Effector CD8-positive, alpha-beta T cell (primary cell): ENCODE measurements at places on chromosomes 2 and 18.

DNA sequence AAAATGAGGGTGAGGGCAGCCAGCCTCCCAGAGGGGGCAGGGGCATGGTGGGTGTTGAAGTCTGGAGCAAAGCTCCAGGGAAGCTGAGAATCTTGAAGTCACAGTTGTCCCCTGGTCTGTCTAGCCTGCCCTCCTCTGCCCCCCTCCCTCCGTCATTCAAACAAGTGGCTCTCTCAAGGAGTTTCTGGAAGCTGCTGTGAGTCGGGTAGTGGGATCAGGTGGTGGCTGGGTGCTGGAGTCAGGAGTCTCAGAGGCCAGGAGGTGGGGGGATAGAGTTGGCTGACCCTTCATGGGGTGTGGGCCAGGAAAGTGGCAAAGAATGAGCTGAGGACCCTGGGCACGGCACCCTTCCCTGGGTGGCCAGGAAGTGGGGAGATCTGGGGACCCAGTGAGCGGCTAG, 495 bp upstream of the ASIC4 start:
- no peak for DNase-seq

- no peak for DNase-seq
Observed at GRCh38 chr2:60438653-60439052, 114.8 kb downstream of the BCL11A start.

GRCh38 chr2:29011418-29012060, 30.4 kb downstream of the TOGARAM2 start:
- peak; percentile 50 for DNase-seq

DNA sequence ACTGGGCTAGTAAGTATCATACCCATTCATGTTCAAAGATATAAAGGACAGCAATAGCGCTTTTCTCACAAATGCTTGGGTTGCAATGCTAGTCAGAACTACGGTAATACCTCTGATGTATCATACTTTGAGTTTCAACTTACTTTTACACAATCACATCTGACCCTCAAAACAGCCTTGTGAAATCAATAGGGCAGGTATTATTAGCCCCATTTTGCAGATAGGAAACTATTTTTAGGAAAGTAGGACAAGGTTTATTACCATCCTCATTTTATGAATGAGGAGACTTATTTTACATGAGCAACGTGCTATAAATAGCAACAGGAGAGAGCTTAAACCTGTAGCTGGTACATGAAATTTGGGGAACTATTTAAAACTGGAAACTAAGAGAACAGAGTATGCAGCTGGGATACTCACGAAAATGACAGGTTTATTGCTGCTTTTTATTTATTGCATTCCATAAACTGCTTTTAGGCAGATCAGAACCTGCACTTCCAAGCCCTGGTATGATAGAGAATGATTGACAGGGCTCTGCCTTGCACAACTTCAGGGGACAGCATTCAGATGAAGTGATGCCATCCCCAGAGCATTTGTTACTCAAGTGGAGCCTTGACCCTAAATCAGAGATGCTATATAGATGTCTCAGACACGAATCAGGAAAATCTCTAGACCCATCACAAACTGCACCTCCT, 42.4 kb upstream of the PPM1B start:
- DNase-seq = no peak

DNA sequence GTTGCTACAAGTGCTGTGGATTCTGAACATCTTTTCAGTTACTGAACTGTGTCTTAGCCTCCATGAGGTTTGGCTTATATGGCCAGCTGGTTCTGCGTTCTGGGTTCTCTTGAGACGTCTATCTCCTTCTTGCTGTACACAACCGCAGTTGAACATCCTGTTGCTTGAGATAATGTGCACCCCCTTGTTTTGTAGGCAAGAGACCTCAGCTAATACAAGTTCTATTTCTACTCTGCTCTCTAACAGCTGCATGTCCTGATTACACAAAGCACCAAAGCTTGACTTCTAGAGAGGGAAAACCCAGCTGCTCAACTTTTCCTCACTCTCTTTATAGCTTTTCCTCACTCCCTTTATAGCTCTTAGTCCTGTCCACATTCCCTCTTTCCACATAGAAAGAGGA, 176.0 kb downstream of the LTBP1 start:
- no peak for DNase-seq

- no peak for DNase-seq
Observed at GRCh38 chr18:36265015-36265414, 32.5 kb upstream of the FHOD3 start.

GRCh38 chr2:31329081-31329625, 85.4 kb downstream of the XDH start:
- DNase-seq = no peak

GRCh38 chr18:44541159-44541558, 139.5 kb upstream of the SETBP1 start:
- no peak for DNase-seq

GRCh38 chr18:12946549-12947284, 1.1 kb upstream of the SEH1L start:
- no peak for DNase-seq

- no peak for DNase-seq
Observed at GRCh38 chr2:111042261-111042660, 78.5 kb upstream of the BCL2L11 start.

DNA sequence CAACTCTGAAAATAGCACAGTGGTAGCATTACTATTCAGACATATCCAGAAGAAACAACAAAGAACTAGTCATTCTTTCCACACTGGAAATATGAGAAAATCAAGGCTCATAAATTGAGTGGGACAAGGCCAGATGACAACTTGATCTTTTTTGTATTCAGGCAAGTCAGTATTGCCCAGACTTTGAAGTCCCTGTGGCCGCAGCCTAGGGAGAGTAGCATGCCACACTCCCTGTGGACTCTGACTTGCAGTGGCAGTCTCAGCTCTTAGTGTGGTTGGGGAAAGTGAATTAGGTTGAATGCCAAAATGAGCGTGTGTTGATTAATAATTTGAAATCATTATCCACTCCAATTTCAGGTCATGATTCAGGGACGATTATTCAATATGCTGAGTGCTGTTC, 53.8 kb upstream of the TMEM177 start:
- DNase-seq = no peak

GRCh38 chr2:165891345-165891744, 62.2 kb downstream of the TTC21B start:
- DNase-seq = no peak

GRCh38 chr2:70873541-70873940, 37.9 kb upstream of the CD207 start:
- no peak for DNase-seq

GRCh38 chr2:171136024-171136423, 24.7 kb downstream of the TLK1 start:
- DNase-seq = no peak

DNA sequence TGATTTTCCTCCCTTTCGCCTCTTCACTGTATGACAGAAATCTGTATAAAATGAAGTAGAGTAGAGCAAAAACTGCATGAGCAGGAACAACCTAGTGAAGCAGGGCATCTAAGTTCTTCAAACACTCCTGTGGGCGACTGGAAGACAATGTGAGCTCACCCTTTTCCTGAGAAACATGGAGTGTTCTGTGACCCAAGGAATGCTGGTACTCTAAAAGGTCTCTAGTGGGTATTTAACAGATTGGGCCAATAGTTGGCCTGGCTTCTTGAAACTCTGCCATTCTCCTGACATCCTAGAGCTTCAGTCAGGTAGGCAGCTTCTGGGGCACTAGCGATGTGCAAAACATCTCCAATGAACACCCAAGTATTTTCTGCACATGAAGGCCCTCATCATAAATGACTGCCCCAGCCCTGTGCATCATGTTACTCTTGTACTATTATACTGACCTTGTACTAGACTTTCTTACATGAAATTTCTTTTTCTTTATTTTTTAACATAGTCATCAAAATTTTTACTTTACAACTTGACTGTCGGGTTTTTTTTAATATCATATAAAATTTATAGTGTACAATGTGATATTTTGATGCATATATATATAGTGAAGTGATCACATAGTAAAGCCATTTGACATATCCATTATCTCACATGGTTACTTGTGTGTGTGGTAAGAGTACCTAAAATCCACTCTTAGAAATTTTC, 294.6 kb upstream of the SESTD1 start:
- DNase-seq = no peak

DNA sequence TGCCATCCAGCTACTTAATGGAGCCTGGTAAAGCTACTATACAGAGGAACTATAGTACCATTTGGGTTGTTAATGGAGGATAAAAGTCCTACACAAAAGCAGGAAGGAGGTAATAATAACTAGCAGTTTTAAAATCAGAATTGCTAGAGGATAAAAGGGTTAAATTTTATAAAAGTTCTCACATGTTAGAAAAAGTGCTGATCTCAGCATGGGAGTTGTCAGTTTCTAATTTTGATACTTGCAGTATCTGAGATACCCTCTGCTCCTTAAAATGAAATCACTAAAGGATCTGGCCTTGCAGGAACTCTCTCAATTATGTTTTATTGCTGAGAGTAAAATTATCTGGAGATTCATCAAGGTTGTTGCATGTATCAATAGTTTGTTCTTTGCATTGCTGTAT, 272.2 kb upstream of the GYPC start:
- DNase-seq = no peak

- DNase-seq = no peak
Observed at GRCh38 chr2:215693193-215693998, 257.5 kb upstream of the FN1 start.

DNA sequence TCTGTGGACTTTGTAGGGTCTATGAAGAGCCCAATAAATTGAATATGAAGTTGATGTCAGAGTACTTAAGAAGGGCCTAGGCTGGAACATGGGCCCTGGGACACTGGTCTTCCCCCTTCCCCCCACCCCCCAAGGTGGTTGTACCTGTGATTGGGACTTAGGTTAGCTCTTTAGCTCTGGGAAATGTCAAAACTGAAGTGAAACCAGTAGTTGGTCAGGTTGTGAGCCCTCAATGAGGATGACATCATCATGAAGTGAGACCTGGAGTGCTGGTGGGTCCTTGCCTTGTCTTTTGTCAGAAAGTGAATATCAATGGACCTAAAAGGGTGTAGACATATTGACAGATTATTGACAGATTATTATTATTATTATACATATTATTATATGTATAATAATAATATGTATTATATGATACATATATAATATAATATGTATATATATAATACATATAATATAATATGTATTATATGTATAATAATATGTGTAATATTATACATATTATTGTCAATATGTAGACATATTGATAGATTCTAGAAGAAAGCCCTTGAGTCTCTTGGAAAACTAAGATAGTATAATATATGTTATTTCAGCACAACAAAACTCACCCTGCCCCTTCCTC, 5.4 kb downstream of the MARS2 start:
- DNase-seq = no peak

DNA sequence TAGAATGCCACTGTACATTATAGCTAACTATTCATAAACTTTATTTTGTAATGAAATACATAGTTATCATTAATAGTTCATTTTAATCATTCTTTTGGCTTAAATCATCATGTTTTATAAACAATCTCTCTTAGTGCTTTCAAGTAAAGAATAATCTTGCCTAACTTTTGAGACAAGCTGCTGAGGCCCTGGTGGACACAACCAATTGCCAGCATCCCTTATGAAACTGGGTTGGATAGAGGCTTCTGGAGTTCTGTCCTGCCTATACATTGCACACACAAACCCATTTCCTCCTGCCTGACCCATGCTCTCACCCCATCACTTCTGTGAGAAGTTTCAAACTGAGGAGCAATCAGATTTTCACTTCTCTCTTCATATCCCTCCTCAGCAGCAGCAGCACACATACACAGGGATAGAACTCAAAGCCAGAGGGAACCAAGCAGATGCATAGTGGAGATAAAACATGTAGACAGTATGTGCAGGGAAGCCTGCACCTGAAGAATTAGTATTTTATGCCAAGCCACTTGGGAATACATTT, 450.0 kb upstream of the SLC14A2 start:
- no peak for DNase-seq

DNA sequence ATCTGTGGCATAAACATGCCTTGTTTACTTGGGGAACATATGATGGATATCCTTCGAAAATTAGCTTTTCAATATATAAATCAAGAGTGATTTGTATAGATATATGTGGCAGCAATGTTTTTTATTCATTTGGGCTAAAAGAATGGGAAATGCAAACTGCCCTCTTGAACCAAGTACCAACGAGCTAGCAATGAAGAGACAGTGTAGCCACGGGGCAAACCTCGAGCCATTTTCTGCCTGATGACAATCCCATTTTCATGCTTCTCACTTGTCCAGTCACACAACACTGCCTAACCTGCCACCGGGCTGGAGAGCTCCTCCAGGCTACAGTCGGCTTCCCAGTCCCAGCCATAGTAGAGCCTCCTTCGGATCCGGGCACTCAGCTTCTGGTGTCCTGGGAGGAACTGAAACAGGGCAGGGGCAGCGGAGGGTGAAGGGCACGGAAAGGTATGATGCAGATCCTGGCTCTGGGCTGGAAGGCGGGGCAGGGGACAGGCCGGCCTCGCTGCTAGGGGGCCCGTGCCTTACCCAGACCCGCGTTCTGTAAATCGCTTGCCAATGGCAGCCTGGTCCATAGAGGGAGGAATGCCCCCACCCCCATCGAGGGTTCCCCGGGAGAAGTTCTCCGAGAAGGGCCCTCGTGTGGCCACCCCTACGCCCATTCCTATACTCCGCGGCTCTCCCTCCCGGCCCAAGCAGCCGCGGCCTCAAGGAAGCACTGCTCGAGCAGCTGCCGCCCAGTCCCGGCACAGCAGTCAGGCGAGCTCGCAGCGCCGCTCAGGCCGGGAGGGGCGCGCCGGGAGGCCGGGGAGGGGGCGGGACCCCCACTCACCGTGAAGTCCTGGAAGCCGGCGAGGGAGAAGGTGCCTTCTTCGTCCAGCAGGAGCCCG, 552 bp downstream of the CNPPD1 start:
- no peak for DNase-seq

GRCh38 chr18:64972545-64972944, 778.3 kb upstream of the CDH7 start:
- DNase-seq = no peak

DNA sequence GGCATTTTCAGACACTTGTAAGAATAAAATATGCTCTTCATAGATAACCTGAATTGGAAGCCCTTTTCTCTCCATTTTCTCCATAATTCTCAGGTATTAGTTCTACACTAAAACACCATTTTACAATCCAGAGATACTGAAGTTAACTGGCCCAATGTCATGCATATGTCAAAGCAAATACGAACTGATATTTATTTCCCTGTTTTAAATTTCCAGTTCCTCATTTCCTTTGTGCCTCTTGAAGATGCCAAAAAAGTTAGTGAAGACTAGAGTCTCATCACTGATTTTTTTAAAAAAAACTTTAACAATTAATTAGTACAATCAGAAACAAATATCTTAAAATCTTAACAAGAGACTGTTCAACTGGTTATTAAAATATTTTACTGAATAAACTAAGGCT, 52.8 kb upstream of the ITGB6 start:
- DNase-seq = no peak

DNA sequence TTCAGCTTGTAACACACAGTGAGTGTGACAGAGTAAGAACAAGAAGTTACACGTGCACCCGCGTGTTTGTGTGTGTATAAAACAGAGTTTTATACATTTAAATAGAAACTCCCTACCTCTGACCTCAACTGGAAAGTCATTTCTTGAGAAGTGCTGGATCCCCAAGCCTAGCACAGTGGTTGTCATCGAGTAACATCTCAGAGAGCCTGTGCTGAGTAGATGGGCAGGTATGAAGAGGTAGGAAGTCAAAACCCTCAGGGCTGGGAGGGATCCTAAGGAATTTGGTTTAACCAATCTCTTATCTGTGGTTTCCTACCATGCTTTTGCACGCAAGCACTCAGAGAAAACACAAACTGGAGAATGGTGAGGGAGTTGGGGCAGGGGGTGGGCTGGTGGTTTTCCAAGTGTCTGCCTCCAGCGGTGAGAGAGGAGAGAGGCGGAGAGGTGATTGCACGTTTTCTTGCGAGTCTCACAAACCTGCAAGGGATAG, 9.2 kb downstream of the ACOXL start:
- DNase-seq = no peak
